ENCODE measurements at places on chromosomes 6 and 20. TPM values are rescaled to one million over a fixed set of nuclear protein-coding genes. Genes with fewer than 3 reads are reported as not detected.

TREML4 gene
- not detected for polyA plus RNA-seq

COMMD7 gene
- polyA plus RNA-seq = 76.0 TPM

PRPH2 gene
- polyA plus RNA-seq = 3.2 TPM

JAG1 gene
- 156 TPM for polyA plus RNA-seq

WFDC10B gene
- polyA plus RNA-seq = not detected

C2 gene
- polyA plus RNA-seq = 4.3 TPM

PRSS16 gene
- polyA plus RNA-seq = 0.35 TPM

ULBP2 gene
- 0.65 TPM for polyA plus RNA-seq

DNA sequence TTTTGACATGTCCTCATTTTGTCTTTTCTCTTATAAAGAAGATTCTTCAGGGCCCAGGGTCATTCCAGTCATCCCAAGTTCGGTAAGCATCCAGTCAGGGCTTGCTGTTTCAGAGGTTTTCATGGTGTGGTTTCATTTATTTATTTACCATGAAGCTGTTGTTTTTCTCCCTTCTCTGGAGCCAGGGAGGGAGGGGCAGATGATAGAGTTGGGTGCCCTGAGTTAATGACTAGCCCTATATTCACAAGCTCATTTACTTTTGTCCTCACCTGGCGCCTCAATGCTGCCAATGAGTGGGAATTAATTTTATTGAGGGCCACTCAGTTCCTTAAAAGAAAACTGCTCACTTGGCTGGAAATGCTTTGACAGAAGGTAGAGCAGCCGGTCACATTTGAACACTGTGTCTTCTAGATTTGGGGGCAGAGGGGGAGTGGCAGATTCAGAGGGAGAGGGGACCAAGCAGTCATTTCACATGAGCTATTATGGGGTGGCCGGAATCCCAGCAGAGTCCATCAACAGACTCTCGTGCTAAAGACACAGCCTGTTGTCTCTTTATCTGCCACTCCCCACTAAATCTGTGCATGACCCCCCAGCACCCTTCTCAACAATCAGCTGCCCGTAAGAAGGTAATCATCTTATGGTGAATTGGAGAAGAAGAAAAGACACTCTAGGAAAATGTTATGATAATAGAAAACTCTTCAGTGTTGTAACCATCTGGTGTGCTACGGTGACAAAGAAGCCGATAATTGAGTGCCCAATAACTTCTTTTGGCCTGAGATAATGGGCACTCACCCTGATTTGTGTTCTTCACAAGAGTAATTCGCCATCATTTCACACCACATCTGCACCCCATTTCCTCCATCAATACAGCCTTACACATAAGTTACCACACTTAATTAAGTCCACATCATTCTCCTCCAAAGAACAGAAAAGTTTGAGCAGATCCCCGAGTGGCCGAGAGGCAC, 573.5 kb upstream of the JAG1 start:
- DNase-seq = no peak

DNA sequence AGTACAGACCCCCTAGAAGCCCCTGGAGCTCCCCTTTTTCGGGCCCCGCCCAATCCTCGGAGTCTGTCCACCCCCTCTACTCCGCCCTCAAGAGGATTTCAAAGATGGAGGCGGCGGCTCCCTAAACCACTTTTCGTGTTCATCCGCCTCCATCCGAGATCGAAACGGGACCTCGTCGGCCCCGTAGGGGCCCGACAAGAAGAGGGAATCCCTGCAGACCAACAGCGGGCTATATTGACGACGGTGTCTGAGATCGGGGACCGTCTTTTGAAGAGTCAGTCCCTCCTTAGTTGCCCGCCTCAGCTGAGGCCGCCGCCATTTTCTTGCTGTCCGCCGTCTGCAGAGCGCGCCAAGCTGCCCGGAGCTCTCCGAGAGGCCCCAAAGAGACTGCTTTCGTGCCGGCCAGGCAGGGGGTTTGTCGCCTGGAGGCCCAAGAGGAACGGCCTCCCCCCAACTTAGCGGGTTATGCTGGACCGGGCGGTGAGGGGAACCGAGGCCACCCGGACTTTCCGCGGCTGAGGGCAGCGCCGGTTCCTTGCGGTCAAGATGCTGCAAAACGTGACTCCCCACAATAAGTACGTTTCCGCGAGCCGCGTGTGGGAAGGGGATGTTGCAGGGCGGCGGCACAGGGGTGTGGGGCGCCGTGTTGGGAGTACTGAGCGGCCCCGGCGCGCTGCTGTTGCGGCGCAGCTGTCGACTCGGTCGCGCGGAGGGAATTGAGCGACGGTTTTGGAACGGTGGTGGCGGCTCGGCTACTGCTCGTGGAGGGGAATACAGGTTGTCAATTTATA, 4.2 kb downstream of the BRD2 start:
- DNase-seq = no peak

DNA sequence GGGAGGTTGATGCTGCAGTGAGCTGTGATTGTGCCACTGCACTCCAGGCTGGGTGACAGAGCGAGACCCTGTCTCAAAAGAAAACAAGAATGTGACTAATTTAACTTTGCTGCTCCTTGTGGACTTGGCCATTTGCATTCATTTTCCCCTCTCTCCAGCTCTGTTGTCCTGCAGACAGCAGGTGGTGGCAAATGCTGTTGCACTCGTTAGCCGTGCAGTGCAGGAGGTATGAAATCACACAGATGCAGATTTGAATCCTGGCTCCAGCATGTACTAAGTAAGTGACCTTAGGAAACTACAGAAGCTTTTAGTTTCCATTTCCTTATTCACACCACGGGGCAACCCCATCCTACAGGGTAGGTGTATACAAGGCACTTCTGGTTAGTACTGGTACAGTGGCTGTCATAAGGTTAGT, 9.6 kb upstream of the BEND3 start:
- DNase-seq = no peak

DNA sequence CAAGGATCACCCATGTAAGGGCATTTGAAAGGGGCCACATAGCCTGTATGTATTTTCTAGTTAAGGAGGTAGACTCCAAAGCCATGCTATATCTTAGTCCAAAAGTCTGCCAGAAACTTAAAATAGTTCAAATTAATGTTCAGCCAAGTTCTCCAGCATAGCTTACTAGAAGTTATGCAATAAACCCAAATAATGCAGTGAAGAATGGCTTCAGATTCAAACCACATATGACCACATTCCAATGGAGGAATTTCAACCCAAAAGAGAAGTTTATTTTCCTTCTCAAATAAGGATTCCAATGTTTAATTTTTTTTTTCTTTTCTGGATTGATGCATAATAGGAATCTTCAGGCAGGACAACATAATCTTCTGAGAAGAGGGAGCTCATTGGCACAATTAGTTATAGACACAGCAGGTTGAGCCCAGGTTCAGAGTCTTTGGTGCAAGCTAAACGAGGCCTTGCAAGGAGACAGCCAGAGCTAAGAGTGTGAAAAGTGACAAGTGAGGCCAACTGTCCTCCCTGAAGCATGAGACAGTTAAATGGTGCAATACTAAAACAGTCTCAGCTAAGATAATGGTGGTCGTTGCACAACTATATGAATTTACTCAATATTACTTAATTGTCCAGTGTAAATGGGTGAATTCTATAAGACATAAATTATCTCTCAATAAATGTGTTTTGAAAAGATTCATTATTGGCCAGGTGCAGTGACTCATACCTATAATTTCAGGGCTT, 598.8 kb upstream of the CDH4 start:
- DNase-seq = no peak

GRCh38 chr6:76940191-76940590, 523.1 kb downstream of the HTR1B start:
- DNase-seq = no peak

GRCh38 chr6:130520801-130521200, 155.0 kb downstream of the TMEM200A start:
- no peak for DNase-seq

DNA sequence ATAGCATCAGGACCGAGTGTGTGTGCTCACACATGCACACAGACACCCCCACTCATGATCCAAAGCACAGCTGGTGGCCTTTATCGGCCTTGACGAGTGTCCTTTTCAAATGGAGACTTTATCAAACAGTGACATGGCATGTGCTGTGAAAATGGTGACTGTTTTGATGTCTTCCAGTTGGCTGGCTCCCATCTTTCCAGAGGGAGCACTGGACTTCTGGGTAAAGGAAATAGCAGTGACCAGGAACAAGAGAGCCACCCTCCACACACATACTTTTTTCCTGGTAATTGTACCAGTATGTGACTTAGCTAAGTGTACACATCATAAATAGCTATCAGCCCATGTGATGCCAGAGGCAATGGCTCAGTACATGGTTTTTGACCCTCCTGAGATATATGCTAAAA, 52.7 kb downstream of the ZDHHC14 start:
- no peak for DNase-seq

DNA sequence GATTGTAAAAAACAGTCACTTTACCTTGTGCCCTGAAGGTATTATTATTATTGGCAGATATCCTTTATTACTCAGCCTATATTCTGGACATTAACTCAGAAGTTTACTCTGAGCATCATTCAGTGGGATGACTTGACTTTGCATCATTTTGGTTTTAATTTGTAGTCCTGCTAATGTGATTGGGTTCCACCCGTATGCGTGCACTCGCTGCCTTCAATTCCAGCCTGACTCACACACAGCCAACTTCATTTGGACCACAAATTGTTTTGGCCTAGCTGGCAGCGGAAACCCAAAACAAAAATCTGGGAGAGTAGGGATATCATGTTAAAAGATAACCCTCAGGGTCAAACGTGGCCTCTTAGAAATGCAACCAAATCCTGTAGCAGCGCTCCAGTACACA, 704.4 kb upstream of the SLC35B3 start:
- no peak for DNase-seq

DNA sequence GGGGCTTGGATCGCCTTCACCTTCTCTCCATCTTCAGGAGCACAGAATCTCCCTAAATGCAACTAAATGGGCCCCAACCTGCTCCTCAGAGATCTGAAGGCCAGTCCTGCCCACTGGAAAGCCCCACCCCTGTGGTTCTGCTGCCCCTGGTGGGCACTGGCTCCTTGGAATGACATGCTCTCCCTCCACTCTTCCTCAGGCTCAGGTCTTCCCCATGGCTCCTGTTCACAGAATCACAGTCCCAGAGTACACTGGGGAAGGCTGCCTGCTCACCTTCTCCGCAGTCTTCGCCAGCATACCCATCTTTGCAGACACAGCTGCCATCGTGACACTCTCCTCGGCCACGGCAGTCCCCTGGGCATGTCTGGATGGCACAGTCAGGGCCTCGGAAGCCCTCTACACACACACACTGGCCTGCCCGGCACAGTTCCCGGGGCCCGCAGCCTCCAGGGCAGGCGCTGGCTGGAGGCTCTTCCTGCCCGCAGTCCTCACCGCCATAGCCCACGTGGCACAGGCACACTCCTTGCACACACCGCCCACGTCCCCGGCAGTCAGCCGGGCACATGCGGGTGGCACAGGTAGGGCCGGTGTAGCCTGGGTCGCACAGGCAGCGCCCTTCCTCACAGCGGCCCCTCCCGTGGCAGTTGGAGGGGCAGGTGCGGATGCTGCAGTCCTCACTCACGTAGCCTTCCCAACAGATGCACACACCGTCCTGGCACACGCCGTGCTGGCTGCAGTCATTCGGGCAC, 13.6 kb downstream of the TNXB start:
- no peak for DNase-seq

- DNase-seq = no peak
Measured at GRCh38 chr20:38095017-38095686, 61.6 kb downstream of the RPRD1B start.
